HEK293T (cell line): ENCODE measurements at places on chromosomes 2 and 18.

- DNase-seq, result no peak
Measured at GRCh38 chr18:11883153-11883552, 25.0 kb downstream of the MPPE1 start.

DNA sequence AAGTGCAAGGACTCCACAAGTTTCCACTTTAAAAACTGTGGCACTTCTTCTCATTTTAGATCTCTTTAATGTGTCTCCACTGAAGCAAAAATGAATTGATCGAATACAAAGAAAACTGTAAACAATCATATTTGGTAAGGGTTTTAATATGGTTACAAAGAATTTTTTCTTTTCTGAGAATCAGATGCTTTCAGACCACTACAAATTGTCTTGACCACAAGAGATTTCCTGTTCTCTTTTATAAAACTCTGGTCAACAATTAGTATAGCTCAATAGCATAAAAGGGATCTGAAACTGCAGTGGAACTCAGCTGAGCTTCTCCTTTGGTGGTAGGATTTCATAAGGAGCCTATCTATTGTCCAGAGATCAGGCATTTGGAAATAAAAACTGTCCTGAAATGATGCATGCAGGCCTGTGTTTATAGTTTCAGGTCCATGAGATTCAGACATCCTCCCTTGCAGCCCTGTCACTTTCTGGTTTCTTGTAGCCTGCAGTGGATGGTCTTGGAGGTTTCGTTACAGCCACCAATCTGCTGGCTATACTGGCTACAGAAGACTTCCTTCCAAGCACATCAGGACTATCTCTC is 120.0 kb downstream of the DOCK10 start:
- DNase-seq, result no peak

DNA sequence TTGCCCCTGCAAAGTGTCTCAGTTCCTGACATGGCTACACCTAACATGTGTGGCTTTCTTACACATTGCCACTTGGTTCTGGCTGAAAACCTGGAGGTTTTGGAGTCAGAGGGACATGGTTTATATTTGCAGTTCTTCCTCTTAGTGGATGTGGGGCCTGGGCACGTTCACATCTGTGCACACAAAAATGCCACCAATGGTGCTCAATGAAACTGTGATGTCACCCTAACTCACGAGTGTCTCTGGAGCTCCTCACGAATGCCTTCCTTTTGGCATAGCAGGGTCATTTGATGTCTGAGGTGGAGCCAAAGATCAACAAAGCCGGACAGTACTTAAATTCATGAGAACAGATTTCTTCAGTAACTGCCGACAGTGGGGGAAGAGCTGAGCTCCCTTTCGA is 231.7 kb upstream of the HS6ST1 start:
- no peak for DNase-seq

GRCh38 chr2:219174146-219174545 is 2.6 kb downstream of the CNPPD1 start:
- DNase-seq, result no peak

DNA sequence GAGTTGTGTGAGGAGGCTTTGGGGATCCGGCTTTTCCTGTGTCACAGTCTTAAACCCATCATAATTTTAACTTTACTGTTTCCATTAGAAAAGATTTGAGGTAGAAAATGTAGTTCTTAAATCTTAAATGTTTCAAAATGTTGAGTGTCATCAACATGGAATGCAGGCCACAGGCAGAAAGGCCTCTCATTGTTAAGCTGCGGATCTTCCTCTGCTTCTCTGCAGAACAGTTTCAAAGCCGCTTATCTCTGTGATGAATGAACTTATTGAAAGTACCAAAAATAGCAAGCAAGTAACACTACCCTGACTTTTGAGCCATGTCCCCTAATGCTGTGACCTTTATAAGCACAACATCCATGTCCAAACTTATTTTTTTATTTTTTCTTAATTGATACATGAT is 1645.8 kb downstream of the DPP10 start:
- no peak for DNase-seq

GRCh38 chr2:108616751-108617161 is 82.5 kb downstream of the LIMS1 start:
- DNase-seq, result peak; percentile 48

GRCh38 chr2:24830351-24830750 is 37.1 kb downstream of the CENPO start:
- DNase-seq, result no peak

- no peak for DNase-seq
Measured at GRCh38 chr2:127320067-127320466, 26.1 kb upstream of the ERCC3 start.
